ENCODE measurements at places on chromosomes 7 and 10. TPM values are rescaled to one million over a fixed set of nuclear protein-coding genes. Genes with fewer than 3 reads are reported as not detected.

DNA sequence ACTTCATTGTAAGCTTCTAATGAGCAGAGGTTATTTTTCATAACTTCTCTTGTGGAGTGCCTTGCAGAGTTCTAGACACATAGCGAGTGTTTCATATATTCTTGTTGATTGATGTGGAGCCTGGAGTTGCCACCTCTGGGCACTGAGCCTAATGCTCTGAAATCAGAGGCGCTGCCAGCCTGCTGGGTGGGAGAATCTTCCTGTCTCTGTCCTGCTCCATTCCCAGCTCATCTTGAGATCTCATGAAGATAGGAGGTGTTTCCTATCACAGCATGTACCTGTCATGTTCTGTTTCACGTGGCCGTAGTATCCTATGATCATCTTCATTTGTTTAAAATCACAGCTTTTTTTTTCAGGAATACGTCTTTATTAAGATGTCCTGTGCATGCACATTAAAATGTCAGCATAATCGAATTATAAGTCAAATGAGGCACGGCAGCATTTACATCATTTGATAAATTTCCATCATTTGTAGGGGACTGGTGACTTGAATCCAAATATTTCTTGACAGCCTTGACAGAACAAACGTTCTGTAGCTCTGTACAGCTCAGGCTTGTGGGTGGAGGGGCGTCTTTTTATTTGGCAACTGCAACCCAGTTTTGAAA lies 393.0 kb downstream of the PHTF2 start:
- no peak overlapping the region for H3K4me3 ChIP-seq
- H3K27me3 ChIP-seq = no peaks in the 10 kb centered on the region
- H3K4me1 ChIP-seq = no peaks in the 10 kb centered on the region
- DNase-seq = no peak
- H3K27ac ChIP-seq = no peak overlapping the region

The GATA3 gene
- not detected for total RNA-seq

DNA sequence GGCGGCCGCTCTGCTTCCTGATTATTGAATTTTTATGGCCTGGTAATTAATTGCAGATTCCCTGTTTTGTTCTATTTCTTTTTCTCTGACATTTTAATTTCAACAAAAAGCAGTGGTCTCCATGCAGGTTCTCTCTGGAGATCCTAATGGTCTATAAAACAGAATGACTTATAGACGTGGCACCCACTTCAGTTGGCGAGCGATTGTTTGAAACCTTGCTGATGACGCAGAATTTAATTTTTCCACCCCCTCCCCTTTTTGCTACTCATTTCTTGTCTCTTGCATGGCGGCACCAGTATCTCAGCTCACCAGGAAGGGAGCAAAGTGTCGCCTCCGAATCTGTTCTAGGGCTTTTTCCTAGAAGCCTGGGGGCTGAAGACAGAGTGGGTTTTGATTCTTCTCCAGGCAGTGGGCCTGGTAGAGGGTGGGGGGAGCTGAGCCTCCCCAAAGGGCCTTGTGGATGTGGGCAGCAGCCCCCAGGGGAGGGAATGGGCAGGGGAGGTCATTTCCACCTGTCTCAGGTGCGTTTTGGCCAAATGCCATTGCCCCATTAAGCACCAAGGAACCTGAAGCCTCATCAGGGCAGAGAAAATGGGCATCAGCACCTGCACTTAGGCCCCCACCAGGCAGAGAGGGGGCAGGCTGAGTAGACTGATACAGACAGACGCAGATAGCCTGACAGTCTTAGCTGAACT lies 3.5 kb upstream of the COMTD1 start:
- DNase-seq = no peak
- H3K4me1 ChIP-seq = no peaks in the 10 kb centered on the region
- H3K36me3 ChIP-seq = no peaks in the 10 kb centered on the region
- H3K27ac ChIP-seq = no peak overlapping the region

The GIMAP4 gene
- total RNA-seq = not detected

DNA sequence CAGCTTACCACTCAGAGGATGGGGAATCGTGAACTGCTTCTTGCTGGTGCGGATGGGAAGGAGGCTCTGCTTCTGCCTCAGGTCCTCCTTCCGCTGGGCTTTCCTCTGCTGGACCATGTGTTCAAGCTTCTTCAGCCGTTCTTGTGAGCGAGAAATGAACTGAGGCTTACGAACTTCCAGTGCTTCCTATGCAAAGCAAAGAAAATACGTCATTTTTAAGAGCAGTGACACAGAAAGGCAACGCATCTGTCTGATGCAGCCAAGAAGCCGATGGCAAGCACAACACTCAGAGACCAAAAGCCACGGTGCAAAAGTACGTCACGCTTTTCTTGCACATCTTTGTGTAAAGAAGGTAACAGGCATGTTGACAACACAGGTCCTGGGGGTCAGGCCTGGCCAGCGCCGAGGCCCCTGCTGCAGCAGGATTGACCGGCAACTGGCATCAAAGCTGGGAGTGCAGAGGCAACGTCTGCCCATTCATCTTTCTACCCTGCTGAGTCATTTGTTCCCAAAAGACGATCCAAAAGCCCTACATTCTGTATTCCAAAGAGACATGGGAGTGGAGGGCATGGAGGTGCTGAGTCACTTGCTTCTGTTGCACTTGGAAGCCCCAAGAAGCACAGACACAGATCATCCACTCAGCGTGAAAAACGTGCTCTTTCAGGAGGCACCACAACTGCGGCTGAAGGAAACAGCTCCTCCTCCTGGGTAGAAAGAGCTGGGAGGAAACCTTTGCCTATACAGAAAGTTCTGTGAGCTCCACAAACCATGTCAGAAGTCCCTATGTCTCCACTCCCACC lies 71.0 kb upstream of the ADAM12 start:
- no peaks in the 10 kb centered on the region for H3K4me1 ChIP-seq
- H3K4me3 ChIP-seq = no peak overlapping the region
- H3K27me3 ChIP-seq = no peaks in the 10 kb centered on the region
- H3K36me3 ChIP-seq = no peaks in the 10 kb centered on the region
- H3K27ac ChIP-seq = no peak overlapping the region

The ARHGAP22 gene
- 5.1 TPM for total RNA-seq

DNA sequence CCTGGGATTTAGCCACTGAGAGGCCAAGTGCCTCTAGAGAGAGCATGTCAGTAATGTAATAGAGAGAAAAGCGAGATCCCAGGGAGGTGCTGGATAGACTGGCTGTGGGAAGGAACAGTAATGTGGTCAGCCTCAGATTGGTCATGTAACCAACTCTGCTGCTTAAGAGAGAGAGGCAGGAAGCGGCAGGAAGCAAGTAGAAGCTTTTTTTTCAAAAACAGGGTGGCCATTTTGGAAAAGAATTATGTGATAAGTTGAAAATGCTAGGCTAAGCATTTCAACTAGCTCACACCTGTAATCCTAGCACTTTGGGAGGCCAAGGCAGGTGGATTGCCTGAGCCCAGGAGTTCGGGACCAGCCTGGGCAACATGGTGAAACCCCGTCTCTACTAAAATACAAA lies 3.7 kb upstream of the PCOLCE start:
- H3K4me1 ChIP-seq = peaks cover 20% of the 10 kb centered on the region
- H3K27ac ChIP-seq = no peak overlapping the region
- H3K36me3 ChIP-seq = no peaks in the 10 kb centered on the region
- no peak overlapping the region for H3K4me3 ChIP-seq
- DNase-seq = no peak

The PNLIPRP3 gene
- not detected for total RNA-seq

The SLC25A13 gene
- total RNA-seq = 83.3 TPM

DNA sequence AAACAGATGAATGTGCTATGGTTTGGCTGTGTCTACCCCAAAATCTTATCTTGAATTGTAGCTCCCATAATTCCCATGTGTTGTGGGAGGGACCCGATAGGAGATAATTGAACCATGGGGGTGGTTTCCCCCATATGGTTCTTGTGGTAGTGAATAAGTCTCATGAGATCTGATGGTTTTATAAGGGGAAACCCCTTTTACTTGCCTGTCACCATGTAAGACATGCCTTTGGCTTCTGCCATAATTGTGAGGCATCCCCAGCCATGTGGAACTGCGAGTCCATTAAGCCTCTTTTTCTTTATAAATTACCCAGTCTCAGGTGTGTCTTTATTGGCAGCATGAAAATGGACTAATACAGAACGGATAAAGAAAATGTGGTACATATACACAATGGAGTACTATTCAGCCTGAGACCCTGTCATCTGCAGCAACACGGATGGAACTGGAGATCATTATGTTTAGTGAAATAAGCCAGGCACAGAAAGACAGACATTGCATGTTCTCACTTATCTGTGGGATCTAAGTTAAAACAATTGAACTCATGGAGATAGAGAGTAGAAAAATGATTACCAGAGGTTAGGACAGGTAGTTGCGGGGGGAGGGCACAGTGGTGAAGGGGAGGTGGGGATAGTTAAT lies 587.6 kb upstream of the NRP1 start:
- H3K27me3 ChIP-seq = no peaks in the 10 kb centered on the region
- H3K4me3 ChIP-seq = no peak overlapping the region
- H3K27ac ChIP-seq = no peak overlapping the region
- H3K4me1 ChIP-seq = no peaks in the 10 kb centered on the region

The CH25H gene
- total RNA-seq = not detected

The ELFN1 gene
- total RNA-seq = 13.6 TPM

The COMTD1 gene
- 5.3 TPM for total RNA-seq

DNA sequence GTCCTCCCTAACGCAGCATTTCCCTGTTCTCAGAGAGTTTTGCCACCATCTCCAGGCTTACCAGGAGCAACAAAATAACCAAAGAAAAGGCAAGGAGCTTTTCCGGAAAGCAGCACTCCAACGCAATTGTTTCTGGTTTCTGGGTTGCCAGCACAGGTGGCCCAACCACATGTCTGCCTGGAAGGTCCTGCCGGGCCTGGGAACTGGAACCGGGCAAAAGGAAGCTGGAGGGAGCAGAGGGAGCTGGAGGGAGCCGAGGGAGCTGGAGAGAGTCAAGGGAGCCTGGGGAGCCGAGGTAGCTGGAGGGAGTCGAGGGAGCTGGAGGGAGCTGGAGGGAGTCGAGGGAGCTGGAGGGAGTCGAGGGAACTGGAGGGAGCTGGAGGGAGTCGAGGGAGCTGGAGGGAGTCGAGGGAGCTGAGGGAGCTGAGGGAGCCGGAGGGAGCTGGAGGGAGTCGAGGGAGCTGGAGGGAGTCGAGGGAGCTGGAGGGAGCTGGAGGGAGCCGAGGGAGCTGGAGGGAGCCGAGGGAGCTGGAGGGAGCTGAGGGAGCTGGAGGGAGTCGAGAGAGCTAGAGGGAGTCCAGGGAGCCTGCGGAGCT lies 54.6 kb downstream of the STK32C start:
- peaks cover 13% of the 10 kb centered on the region for H3K27me3 ChIP-seq
- H3K27ac ChIP-seq = no peak overlapping the region
- no peaks in the 10 kb centered on the region for H3K36me3 ChIP-seq
- DNase-seq = no peak
- H3K4me1 ChIP-seq = peaks cover 6% of the 10 kb centered on the region

The PTPRE gene
- total RNA-seq = 0.93 TPM

The SLIT1 gene
- total RNA-seq = 0.74 TPM

DNA sequence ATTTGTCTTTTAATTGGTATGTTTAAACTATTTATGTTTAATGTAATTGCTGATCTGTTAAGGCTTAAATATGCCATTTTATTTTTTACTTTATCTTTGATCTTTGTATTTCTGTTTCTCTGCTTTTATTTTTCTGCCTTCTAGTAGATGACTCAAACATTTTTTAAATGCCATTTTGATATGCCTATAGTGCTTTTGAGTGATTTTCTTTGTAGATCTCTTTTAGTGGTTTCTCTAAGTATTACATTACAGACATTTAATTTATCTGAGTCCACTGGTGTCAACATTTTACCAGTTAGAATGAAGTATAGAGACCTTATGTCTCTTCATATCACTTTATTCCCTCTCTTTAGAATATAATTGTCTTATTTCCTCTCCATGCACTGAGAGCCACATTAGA lies 32.7 kb downstream of the IL6 start:
- H3K27ac ChIP-seq = no peak overlapping the region
- no peak for DNase-seq
- no peaks in the 10 kb centered on the region for H3K4me1 ChIP-seq
- H3K27me3 ChIP-seq = no peaks in the 10 kb centered on the region
- H3K4me3 ChIP-seq = no peak overlapping the region
- H3K36me3 ChIP-seq = no peaks in the 10 kb centered on the region

DNA sequence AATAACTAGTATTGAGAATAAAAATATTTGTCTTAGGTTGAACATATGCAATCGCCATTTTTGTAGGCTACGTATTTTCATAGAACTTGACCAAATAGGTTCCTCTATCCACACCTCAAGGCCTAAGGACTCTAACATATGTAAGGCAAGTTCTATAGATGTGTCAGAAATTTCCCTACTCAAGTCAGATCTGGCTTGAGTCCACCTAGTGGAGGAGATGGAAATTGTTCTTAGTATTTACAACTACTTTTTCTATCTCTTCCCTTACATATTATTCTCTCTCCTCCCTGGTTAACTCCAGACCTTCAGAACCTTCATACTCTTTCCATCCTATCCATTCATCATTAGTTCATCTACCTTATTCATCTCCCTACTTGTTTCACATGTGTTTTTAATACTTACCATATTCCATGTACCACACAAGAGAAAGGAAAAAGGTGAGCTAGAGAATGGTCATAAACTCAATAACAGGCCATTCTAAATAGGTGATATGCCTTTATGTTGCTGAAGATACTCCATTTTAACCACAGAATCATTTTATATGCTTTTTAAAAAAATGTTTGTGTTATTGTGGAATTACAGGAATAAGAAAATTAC lies 174.5 kb upstream of the HDAC9 start:
- H3K4me3 ChIP-seq = no peak overlapping the region
- H3K36me3 ChIP-seq = no peaks in the 10 kb centered on the region
- no peaks in the 10 kb centered on the region for H3K27me3 ChIP-seq
- peak; percentile 50 for DNase-seq

DNA sequence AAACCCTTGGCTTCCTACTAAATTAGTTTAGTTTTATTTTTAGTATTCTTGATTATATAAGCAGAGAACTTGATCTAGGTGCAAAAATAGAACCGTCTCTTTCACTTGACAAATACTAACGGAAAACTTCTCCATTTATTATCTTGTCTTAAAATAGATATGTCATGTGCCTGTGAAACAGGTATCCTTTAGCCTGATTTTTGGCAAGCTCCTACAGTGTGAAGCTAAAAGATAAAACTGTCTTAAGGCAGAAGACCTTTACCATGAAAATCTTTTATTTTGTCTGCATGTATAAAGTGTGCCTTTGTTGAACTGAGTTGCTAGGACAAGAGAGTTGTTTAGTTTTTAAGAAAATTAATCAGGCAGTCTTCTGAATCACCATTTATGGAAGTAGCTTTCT lies 90.6 kb downstream of the CYP51A1 start:
- H3K4me1 ChIP-seq = no peaks in the 10 kb centered on the region
- no peak overlapping the region for H3K4me3 ChIP-seq
- no peaks in the 10 kb centered on the region for H3K27me3 ChIP-seq
- no peak for DNase-seq
- peaks cover 29% of the 10 kb centered on the region for H3K36me3 ChIP-seq
- no peak overlapping the region for H3K27ac ChIP-seq

The ATP6V0E2 gene
- 14.6 TPM for total RNA-seq
